ENCODE measurements at places on chromosomes 13 and 19. TPM values are rescaled to one million over a fixed set of nuclear protein-coding genes. Genes with fewer than 3 reads are reported as not detected.

Gene SLC8A2
- 4.3 TPM for total RNA-seq

Gene PTOV1
- total RNA-seq, result 279 TPM

Gene ACTMAP
- 29.8 TPM for total RNA-seq

Gene LRRC8E
- total RNA-seq, result 2.0 TPM

Gene ZNF850
- 30.8 TPM for total RNA-seq

Gene OR10H4
- not detected for total RNA-seq

Gene MEIS3
- total RNA-seq, result 70.7 TPM

Gene LYL1
- 2.3 TPM for total RNA-seq

Gene BCAM
- total RNA-seq, result 44.1 TPM

Gene FGF22
- 0.77 TPM for total RNA-seq

Gene LIM2
- not detected for total RNA-seq

Gene ARHGAP45
- total RNA-seq, result 14.8 TPM

Gene CCNE1
- 33.7 TPM for total RNA-seq

- no peaks in the 10 kb centered on the region for H3K4me1 ChIP-seq
- peak; percentile 64 for DNase-seq
- no peaks in the 10 kb centered on the region for H3K27me3 ChIP-seq
- peak overlapping the region; percentile 93 for H3K27ac ChIP-seq
- H3K36me3 ChIP-seq, result no peaks in the 10 kb centered on the region
Observed at GRCh38 chr19:46133777-46134241, 9.3 kb upstream of the IGFL3 start.

DNA sequence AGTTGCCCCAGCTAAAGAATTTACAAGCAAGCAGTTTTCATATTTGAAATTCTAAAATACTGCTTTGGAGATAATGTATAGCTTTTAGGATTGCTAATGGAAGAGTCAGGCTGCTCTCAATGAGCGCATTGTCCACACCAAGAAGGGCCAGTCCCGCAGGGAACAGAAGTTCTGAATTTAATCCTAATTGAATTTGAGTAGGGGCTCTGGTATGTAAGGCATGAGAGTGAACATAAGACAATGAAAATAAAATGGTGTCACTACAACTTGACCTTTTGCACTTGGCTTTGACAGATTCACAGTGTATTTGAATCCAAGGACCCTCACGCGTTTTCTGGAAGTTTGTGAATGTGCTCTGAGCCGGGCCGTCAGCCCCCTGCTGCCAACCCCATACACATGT lies 32.6 kb downstream of the RAB20 start:
- H3K36me3 ChIP-seq, result peaks cover 7% of the 10 kb centered on the region
- DNase-seq, result no peak
- H3K27ac ChIP-seq, result no peak overlapping the region
- H3K27me3 ChIP-seq, result no peaks in the 10 kb centered on the region

GRCh38 chr13:65499256-65499655 lies 1730.9 kb downstream of the PCDH9 start:
- no peaks in the 10 kb centered on the region for H3K27me3 ChIP-seq
- DNase-seq, result no peak
- no peak overlapping the region for H3K27ac ChIP-seq
- H3K36me3 ChIP-seq, result no peaks in the 10 kb centered on the region

DNA sequence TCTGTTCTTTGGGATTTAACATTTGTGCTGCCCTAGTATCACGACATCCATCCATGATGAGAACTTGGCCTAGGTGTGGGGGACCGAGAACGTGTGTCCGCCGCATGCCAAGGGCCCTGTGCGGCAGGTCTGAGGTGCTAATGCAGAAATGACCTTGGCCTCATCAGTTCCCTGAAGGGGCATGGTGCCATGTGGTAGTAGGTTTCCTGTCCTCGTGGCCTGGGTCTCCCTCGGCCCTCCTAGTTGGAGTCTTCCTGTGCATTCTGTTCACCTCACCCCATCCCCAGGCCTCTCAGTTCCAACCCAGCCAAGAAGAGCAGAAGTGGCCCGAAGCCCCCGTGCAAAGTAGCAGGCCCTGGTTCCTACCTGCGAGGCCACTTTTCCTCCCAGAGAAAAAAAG lies 59.8 kb downstream of the GGACT start:
- no peak overlapping the region for H3K27ac ChIP-seq
- no peak overlapping the region for H3K4me3 ChIP-seq
- DNase-seq, result peak; percentile 35
- peaks cover 38% of the 10 kb centered on the region for H3K36me3 ChIP-seq
- H3K27me3 ChIP-seq, result no peaks in the 10 kb centered on the region

DNA sequence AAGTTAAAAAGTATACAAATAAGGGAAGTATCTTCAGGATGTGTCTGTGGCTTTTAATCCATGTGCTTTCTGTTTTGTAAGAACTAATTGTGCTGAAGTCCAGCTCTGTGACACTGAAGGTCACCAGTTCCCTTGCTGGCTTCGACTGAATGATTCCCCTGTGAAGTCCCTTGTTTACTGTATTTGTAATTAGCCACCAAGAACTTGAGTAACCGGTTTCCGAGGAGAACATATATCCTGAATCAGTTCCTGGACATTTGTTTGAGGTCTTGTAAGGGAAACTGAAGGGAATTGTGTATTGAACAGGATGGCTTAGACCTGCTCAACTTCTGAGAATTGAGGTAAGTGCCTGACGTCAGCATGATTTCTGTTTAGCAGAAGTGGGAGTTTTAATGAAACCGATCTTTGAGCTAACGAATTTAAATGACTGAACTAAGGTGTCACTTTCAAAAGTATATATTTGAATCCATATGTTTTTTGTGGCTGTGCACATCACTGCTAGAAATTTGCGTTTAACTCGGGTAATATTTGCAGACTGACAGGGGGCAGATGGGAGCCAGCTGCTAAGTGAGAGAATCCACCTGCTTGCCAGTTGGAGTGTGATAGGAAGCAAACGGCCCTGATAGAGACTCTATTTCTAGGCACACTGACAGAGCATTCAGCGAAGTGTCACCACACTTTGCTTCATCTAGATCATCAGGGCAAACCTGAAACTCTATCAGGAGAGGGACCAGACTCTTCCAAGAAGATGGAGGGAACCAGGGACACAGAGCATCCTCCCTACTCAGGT lies 530.0 kb downstream of the RFC3 start:
- H3K27ac ChIP-seq, result no peak overlapping the region
- H3K4me1 ChIP-seq, result no peaks in the 10 kb centered on the region
- no peaks in the 10 kb centered on the region for H3K27me3 ChIP-seq
- H3K4me3 ChIP-seq, result no peak overlapping the region
- no peak for DNase-seq

DNA sequence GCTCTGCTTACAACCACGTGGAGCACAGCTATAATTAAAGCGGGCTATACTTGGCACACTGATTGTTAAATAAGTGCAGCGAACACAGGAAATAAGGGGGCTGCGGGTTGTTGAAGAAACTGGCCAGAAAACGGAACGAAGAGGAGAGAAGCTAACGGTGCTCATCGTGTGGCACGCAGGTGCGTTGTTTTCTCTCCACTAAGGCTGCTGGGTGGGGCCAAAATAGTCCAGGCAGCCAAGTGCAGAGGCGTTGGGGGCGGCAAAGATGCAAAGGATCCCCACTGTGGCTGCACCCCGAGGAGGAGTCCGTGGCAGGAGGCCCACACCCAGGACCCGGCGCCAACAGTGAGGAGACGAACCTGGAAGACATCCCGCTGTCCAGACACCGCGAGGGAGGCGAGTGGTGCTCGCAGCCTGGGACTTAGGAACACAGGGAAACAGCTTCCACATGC lies 8.1 kb upstream of the ARL11 start:
- no peaks in the 10 kb centered on the region for H3K27me3 ChIP-seq
- peaks cover 3% of the 10 kb centered on the region for H3K4me1 ChIP-seq
- H3K4me3 ChIP-seq, result no peak overlapping the region
- H3K36me3 ChIP-seq, result no peaks in the 10 kb centered on the region
- no peak for DNase-seq

- peaks cover 3% of the 10 kb centered on the region for H3K4me1 ChIP-seq
- no peak for DNase-seq
- H3K4me3 ChIP-seq, result no peak overlapping the region
- no peak overlapping the region for H3K27ac ChIP-seq
Observed at GRCh38 chr13:66036636-66037035, 1193.5 kb downstream of the PCDH9 start.

DNA sequence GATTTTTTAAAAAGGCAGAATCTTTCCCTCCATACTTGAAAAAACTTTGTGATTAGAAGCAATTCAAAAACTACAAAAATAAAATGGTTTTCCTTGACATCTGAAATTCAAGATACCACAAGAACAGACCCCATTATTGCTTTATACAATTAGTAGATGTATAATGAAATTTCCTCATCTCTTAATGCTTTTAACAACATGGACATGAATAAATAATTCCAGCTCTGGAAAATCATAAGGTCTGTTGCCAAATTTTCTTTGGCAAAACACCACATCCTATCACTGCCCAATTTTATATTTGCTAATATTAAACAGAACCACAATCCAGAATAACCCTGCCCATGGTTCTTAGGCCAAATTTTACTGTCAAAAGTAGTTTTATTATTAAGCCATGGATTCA lies 1543.6 kb upstream of the MIR17HG start:
- no peak overlapping the region for H3K4me3 ChIP-seq
- no peaks in the 10 kb centered on the region for H3K36me3 ChIP-seq
- H3K27me3 ChIP-seq, result no peaks in the 10 kb centered on the region
- DNase-seq, result no peak

GRCh38 chr19:43773725-43774102 lies 7.1 kb downstream of the KCNN4 start:
- peaks cover 9% of the 10 kb centered on the region for H3K4me1 ChIP-seq
- peak overlapping the region; percentile 66 for H3K4me3 ChIP-seq
- no peaks in the 10 kb centered on the region for H3K36me3 ChIP-seq
- H3K27me3 ChIP-seq, result peaks cover 49% of the 10 kb centered on the region

- H3K4me3 ChIP-seq, result no peak overlapping the region
- H3K27ac ChIP-seq, result no peak overlapping the region
- H3K36me3 ChIP-seq, result no peaks in the 10 kb centered on the region
- H3K4me1 ChIP-seq, result no peaks in the 10 kb centered on the region
Observed at GRCh38 chr19:41920882-41921576, 7.2 kb downstream of the ERFL start.

DNA sequence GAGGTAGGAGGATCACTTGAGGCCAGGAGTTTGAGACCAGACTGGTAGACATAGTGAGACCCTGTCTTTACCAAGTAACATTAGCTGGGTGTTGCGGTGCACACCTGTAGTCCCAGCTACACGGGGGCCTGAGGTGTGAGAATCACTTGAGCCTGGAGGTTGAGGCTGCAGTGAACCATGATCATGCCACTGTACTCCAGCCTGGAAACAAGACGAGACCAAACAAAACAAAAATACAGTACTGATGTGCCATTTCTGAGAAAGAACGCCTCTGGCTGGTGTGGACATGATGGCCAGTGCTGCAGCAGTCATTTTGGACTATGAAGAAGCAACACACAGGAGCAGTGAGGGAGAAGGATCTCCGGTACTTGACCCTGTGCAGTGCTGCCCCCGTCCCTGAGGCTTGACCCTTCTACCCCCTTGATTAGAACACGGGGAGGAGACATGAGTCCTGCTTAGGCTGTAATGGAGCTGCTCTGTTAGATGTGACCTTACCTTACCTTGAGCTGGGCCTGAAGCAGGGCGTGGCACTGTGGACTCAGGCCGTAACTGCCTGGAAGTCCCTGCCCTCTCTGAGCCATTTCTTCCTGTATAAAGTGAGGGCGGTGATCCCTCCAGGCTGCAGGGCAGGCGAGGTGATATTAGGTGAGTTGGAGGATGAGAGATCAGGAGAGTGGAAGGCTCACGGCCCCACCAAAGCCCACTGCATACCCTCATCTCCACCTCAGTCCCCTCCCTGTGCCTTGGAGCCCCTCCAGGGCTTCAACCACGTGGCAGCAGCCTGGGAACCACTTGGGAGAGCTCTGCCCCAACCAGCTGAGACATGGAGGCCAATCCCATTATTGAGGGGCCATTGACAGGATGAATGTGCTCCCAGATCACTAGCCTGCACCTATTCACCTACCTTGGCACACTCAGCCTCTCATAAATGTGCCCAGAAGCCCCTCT lies 5.9 kb downstream of the RPL18A start:
- H3K27me3 ChIP-seq, result no peaks in the 10 kb centered on the region
- peak; percentile 78 for DNase-seq
- no peak overlapping the region for H3K4me3 ChIP-seq
- no peak overlapping the region for H3K27ac ChIP-seq
- H3K4me1 ChIP-seq, result no peaks in the 10 kb centered on the region
- peaks cover 41% of the 10 kb centered on the region for H3K36me3 ChIP-seq

DNA sequence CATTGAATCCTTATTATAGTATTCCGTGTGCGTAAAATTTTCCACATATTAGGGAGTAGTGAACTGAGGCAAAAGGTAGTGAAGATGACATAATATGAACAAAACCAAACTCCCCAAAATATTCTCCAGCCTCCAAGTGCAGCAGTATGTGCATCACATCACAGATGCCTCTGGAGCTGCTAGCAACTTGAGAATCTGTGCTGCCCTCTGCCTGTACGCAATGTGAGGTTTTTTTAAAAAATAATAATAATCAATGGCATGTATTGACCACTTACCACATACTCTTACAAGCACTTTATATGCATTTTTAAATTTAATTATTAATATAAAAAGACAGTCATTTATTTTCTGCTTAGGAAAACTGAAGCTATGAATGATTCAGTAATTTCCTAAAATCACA lies 583.0 kb upstream of the SPRY2 start:
- no peak overlapping the region for H3K4me3 ChIP-seq
- H3K4me1 ChIP-seq, result no peaks in the 10 kb centered on the region
- H3K27me3 ChIP-seq, result no peaks in the 10 kb centered on the region

DNA sequence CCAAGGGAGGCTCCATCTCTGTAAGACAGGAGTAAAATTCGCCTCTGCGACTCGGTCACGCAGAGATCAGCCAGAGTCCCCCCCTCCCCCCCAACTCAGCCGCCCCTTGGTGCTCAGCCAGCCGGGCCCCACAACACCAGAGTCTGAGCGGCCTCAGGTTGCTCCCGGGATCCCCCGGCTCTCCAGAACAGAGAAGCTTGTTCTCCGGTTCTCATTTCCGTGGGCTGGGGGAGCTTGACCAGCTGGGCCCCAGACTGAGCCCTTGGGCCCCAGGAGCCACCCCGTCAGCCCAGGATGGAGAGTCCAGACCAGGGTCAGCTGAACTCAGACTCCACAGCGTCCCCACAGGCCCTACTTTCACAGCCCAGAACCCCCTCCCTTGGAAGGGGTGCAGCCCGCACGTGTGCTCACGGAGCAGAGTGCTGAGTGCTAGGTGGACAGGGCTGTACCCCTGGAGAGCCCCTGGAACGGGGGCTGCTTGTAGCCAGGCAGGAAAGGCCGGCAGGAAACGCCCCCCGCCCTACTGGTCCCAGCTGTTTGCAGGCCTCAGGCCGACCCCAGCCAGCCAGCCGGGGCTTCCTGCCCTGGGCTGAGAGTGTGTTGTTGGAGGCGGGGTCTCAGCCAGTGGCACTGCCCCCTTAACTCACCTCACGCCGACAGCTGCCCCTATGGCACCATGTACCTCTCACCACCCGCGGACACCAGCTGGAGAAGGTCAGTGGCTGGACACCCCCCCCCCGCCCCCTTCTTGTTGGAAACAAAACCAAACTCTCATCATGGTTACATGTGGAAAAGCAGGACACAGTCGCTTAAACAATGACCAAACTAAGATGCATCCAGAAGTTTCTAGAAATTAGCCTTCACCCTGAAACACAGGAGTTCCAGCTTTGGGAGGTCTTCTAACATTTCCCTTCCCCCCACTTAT lies 44.4 kb downstream of the COMP start:
- H3K4me1 ChIP-seq, result peaks cover 6% of the 10 kb centered on the region
- no peaks in the 10 kb centered on the region for H3K27me3 ChIP-seq
- DNase-seq, result peak; percentile 78
- peaks cover 2% of the 10 kb centered on the region for H3K36me3 ChIP-seq
- H3K4me3 ChIP-seq, result no peak overlapping the region
- no peak overlapping the region for H3K27ac ChIP-seq

- H3K4me3 ChIP-seq, result no peak overlapping the region
- H3K27ac ChIP-seq, result peak overlapping the region; percentile 61
- peaks cover 2% of the 10 kb centered on the region for H3K36me3 ChIP-seq
- DNase-seq, result no peak
Observed at GRCh38 chr19:15280915-15281683, 48.9 kb upstream of the EPHX3 start.
